ENCODE measurements at places on chromosomes 4 and X. TPM values are rescaled to one million over a fixed set of nuclear protein-coding genes. Genes with fewer than 3 reads are reported as not detected.
A peak's percentile ranks its signal among the peaks of the same experiment; 100 is the strongest.

TEC gene
- 5.4 TPM for total RNA-seq

F11 gene
- total RNA-seq: 0.86 TPM

LRCH2 gene
- not detected for total RNA-seq

ADGRG4 gene
- not detected for total RNA-seq

OTC gene
- total RNA-seq: not detected

PAGE2 gene
- not detected for total RNA-seq

CCSER1 gene
- total RNA-seq: 7.1 TPM

GATA1 gene
- total RNA-seq: not detected

NDST3 gene
- total RNA-seq: 0.12 TPM

TMEM31 gene
- not detected for total RNA-seq

NR3C2 gene
- 14.5 TPM for total RNA-seq

MAGEA12 gene
- not detected for total RNA-seq

TSPYL2 gene
- 19.9 TPM for total RNA-seq

RAB41 gene
- total RNA-seq: not detected

- DNase-seq: no peak
These were observed 166.4 kb upstream of the ATP6AP2 start for GRCh38 chrX:40414335-40414734.

DNA sequence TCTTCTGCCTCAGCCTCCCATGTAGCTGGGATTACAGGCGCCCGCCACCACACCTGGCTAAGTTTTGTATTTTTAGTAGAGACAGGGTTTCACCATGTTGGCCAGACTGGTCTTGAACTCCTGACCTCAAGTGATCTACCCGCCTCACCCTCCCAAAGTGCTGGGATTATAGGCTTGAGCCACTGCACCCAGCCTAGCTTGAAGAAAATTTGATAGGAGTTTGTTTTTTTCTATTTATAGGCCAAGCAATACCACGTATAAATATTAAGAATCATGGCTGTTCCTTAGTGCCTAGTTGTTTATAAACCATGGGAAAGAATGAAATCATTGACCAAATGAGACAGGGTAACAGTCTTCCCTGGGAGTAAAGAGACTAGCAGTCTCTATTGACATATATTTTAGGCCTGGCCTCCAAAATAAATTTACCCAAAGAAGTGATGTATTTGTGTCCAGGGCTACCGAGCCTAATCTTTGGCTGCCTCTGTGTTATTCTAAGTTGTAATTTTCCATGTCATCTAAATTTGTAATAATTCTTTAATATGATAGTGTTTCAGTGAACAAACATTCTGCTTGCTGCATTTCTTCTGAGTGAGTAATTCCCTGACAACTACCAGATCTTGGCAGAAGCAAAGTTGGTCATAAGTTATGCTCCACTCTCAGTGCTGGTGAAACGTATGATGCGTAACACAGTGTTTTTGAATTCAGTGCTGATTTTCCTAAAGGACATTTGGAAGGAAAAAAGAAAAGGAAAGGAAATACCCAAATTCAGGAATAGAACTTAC lies 10.3 kb downstream of the PKD2 start:
- no peak for DNase-seq

DNA sequence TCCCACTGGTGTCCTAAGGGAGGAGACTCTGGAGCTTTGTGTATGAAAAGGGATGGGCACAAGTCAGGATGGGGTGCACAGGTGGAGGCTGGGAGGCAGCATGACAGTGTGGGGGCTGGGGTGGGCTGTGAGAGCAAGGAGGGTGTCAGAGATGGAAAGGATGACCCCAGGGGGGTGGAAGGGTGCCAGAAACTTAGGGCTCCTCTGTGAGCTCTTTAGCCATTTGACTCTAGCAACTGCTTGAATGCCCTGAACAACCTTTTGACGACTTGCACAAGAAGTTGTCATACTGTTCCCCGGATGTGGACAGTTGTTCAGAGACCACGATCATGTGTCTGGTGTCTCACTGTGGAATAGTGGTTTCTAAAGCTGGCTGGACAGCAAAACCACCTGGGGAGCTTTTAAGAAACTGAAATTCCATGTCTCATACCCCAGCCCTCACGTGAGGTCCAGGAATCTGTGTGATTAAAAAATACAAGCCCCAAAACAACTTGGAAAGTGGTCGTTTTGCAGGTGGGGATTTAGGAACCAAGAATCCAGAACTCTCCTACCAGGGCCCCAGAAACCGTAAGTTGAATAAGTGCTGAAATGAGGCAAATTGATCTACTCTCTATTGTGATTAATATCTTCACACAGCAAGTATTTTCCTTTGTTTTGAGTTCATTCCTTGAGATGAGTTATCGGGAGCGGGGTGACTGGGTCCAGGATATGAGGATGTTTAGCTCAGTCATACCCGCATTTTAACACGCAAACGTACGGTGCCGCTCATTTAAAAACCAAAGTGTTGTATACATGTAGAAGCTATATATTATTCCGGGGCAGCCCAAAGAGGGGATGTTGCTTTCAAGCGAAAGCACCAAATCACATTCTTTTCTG lies 3.4 kb downstream of the RHOH start:
- no peak for DNase-seq

GRCh38 chr4:151917145-151917734 lies 156.4 kb upstream of the GATB start:
- DNase-seq: no peak

- no peak for DNase-seq
These were observed 413.6 kb downstream of the AFF2 start for GRCh38 chrX:148913971-148914370.

DNA sequence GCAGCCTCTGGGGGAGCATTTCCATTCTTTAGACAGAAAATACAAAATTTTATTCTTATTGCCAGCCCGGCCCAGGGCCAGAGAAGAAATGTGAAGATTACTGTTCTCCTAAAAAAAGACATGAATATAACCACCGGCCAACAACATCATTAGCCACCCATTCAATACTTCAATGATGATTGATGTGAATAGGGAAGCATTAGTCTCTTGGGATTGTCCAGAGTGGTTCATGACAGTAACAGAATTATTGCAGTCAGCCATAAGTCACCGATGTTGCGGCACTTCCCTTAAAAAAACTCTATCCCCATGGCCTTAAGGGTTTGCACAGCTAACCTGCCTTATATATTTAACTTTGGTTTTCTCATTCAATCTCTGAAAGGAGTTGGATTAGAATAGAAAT lies 418.7 kb downstream of the CENPC start:
- DNase-seq: no peak

DNA sequence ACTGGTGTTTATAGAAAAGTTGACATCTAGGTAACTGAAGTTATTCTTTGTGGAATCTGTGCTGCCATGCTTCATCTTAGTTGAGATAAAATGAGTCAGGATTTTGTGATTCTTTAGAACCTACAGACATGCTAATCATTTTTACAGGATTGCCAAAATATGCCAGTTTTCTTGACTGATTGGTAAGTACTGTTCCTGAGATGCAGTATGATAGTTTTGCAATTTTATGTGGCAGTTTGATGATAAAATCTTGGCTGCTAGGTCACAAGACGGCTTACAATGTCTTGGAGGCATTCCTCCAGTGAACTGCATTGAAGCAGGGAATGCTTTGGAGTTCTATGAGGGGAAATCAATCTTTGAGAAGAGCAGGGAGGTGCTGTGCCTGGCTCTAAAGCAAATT lies 104.4 kb upstream of the ESX1 start:
- no peak for DNase-seq

DNA sequence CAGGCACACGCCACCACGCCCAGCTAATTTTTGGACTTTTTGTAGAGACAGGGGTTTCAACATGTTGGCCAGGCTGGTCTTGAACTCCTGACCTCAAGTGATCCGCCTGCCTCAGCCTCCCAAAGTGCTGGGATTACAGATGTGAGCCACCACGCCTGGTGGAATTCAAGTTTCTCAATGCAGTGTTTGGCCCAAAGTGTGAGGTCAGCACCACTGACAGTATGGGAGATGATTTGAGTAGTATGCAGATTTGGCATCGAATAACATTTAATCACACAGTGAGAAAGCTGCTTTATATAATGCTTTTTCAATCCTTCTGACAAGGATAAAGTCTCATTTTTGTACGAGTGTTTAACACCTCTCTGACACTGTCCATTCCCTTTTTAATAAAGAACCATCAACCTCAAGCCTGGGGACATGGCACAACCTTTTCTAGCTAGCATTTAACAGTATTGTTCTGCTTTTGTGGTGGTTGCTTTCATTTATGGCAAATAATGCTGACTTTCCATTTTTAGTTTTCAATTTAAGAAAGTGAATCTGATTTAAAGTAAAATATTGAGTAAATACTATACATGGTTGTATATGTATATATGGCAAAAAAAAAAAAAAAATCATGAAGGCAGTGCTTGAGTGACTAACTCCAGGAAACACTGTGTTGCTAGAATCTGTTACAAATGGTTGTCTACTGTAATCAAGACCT lies 4.3 kb upstream of the NSUN7 start:
- DNase-seq: no peak

DNA sequence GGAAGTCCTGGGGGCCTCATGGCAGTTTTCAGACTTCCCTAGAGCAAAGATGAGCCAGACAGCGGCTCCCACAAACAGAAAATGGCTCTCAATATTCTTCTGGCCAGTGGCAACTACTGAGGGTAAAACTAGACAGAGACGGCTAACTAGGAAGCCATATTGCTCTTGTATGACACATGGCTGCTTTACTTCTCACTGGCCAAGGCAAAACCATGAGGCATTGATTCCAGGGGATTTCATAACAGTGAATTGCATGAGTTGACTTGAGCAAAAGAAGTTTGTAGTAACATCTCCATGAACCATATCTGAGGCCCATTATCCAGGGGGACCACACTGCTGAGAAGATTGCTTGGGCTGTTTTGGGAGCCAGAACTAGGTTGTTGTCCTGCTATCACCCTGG lies 13.7 kb upstream of the TLR8 start:
- no peak for DNase-seq

GRCh38 chr4:112371361-112371760 lies 74.2 kb downstream of the ALPK1 start:
- DNase-seq: no peak

GRCh38 chr4:4490041-4490440 lies 51.8 kb downstream of the STX18 start:
- no peak for DNase-seq

DNA sequence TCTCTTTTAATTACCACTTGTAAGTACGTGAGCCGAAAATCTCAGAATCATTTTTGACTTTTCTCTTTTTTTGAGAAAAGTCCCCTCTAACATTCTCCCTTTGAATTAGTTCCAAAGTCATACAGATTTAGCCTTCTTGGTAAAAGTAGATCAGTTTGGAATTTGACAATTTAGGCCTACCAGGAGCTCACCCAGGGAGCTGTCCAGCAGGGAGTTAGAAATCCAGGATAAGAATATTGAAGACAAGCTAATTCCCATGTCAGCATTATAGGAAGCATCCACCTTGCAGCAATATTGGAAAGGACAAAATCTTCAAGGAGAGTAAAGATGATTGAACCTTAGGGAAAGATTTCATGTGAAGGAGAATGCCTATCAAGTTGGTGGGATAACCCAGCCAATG lies 352.2 kb upstream of the CPEB2 start:
- no peak for DNase-seq

- no peak for DNase-seq
These were observed 103.8 kb upstream of the ATP6AP2 start for GRCh38 chrX:40476958-40477357.

- DNase-seq: no peak
These were observed 162.1 kb downstream of the CBR4 start for GRCh38 chr4:168847771-168848502.

DNA sequence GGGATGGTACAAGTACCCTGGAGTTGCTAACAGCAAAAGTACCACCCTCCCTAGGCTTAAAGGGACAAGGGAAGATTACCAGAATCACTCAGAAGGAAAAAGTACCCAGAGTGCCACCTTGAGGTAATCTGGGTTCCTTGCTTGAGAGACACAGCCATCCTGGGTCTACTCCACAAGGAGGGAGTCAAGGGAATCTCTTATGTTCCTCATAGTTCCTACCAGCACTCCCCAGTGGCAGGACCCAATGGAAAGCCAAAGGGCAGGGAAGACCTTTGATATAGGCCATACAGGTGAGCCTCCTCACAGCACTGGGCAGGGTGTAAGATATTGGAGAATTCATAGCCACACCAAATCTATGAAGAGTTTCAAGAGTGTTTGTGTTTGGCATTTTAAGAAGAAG lies 5.7 kb downstream of the IL2 start:
- DNase-seq: peak; percentile 12

DNA sequence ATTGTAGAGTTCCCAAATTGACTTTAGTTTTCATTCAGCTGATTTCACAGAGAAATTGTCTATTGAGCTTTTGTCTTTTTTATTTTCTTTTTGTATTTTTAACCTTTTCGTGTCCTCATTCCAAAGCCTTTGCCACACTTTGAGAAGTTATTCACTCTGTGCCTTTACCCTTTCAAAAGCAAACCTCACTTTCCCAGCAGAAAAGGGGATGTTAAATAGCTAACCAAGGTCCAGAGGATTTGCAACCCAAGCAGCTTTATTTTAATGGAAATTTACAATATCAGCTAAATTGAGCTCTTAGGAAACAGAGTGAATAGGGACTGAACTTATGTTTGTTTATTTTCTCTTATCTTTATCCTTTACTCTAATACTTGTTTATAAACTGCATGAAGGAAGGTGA lies 428.8 kb downstream of the PCDH7 start:
- no peak for DNase-seq

DNA sequence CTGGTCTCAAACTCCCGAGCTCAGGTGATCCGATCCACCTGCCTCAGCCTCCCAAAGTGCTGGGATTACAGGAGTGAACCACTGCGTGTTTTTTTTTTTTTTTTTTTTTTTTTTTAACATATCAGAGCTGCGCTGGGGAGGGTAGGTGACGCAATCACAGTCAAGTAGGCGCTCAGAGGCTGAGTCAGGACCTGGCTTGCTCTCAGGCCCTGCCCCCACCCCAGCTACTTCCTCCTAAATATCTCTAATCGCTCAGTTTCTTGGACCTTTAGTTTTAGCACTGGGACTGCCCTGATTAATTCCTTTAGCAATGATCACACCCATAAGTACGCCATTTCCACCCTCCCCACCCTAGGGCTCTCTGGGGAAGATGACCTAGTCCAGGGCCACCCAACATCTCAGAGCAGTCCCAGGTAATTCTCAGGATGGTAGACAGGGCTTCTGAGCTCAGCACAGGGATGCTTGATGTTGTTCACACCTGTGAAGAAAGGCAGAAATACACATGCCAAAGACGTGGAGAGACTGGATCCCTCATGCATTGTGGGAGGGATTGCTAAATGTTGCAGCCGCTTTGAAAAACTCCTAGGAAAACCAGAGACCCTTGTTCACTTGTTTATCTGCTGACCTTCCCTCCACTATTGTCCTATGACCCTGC lies 50.2 kb downstream of the DDX3X start:
- DNase-seq: peak; percentile 82

- DNase-seq: peak; percentile 17
These were observed 184.7 kb upstream of the ZCCHC13 start for GRCh38 chrX:74119016-74119910.

GRCh38 chr4:84515075-84515474 lies 16.0 kb upstream of the NKX6-1 start:
- DNase-seq: no peak

Data from Calu3 (cell line).